ENCODE measurements at places on chromosomes 5 and 9. TPM values are rescaled to one million over a fixed set of nuclear protein-coding genes. Genes with fewer than 3 reads are reported as not detected.

- DNase-seq = no peak
Measured at GRCh38 chr5:102762562-102763227, 7.6 kb downstream of the PAM start.

GRCh38 chr5:148828511-148829247, 2.3 kb downstream of the ADRB2 start:
- no peak for DNase-seq

GRCh38 chr5:103808464-103809106, 246.0 kb upstream of the NUDT12 start:
- DNase-seq = no peak

DNA sequence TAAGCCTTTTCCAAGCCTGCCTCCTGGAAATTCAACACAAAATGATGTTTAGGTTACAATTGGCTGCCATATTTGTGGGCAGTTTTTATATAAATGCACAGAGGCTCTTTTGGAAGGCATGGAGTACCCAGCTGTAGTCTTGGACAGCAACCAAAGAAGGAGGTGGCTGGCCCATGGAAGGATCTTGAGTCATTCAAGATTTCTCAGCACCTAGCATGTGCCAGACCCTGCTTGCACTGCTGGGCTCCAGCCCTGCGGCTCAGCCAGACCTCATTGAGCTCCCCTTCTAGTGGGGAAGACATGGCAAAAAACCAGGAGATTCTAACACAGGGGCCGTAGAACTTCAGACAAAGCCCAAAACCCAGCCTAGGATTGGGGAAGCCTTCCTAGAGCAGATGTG, 22.1 kb downstream of the JADE2 start:
- peak; percentile 56 for DNase-seq

- DNase-seq = no peak
Measured at GRCh38 chr9:115444959-115445358, 327.0 kb upstream of the TNC start.

- no peak for DNase-seq
Measured at GRCh38 chr9:94867842-94868312, 141.4 kb downstream of the AOPEP start.

DNA sequence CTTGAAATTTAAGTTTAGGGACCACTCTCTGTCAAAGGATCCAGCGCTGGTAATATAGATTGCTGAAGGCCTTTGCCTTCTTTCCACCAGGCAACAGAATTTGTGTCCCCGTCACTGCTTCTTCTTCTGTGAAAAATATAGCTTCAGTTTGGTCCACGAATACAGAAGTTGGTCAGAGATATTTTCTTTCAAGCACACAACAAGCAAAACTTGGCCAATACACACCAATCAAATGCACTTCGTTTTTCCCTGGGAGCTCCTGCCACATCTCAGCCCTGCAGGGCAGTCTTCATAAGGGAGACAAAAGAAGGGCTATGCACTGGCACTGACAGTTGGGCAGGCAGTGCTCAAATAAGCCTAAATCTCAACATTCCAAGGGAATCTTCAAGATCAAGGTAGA, 22.9 kb downstream of the HAVCR2 start:
- DNase-seq = no peak

DNA sequence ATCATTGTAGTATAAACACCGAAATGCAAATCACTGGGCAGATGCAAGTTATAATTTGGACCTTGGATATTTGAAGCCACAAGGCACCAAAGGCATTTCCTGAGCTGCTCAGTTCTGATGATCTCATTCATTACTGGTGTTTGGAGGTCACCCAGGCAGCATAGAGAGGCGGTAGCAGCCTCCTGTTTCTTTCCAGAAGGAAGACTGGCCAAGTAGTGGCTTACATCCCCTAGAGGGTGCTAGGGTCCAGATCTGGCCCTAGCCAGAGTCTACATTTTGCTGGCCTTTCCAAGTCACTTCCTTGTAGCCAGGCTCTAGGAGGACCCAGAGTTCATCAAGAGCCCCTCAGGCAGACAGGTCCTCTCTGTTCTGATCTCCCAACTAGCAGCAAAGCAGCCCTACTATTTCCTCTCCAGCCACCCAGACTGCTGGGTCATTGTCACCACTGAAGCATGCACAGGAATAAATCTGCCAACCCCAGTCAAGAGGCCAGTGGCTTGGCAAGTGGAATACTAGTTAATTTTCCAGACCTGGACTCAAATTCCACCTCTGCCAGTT, 33.4 kb upstream of the TTC1 start:
- DNase-seq = no peak

- DNase-seq = no peak
Measured at GRCh38 chr5:10277773-10278630, 27.9 kb downstream of the CCT5 start.

DNA sequence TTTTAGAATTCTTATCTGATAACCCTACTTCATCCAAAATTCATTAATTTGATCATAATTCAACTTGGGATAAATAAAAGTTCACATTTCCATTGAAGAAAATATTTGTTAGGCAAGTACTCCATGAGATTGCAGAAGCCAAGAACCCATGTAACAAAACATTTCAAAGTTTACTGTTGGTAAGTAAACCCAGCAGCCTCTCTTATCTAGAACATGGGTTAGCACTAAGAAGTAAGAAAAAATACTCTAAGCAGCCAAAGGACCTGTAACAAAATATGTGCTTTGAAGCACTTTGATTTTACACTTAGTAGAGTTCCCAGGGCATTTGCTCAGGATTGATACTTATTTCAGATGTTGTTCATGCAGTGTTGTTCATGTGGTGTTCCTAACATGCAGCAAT, 8.7 kb downstream of the MAP3K1 start:
- DNase-seq = no peak

- no peak for DNase-seq
Measured at GRCh38 chr5:133323494-133324457, 272.0 kb downstream of the HSPA4 start.

GRCh38 chr5:30846171-30846570, 347.3 kb upstream of the CDH6 start:
- no peak for DNase-seq

The TAF1L gene
- not detected for total RNA-seq

The NEURL1B gene
- 43.4 TPM for total RNA-seq

The MAP3K1 gene
- total RNA-seq = 15.7 TPM

The ACTBL2 gene
- total RNA-seq = not detected

The RPL7A gene
- 4,187 TPM for total RNA-seq

The PCDHA10 gene
- total RNA-seq = 1.4 TPM

Measured in ovary (tissue), 10 donors.